Effector memory CD4-positive, alpha-beta T cell (primary cell): ENCODE measurements at places on chromosomes 4 and X.

- no peak for DNase-seq
Measured at GRCh38 chrX:57104921-57105398, 16.4 kb downstream of the SPIN2B start.

DNA sequence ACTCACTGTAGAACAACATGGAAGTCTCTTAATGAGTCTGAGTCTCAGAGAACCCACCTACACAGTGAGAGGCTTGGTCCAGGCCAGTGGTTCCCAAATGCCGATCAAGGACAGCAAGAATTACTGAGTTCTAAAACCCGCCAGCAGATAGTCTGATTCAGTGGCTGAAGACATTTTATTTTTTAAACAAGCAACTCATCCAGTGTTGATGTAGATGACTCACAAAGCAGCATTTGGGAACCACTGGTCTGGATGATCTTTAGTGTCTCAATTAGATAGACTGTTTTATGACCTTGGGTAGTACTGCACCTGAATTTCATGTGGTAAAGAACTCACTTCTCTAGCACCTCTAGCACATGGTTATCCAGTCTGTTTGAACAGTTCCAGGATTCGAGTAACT is 193.6 kb downstream of the FBXW7 start:
- no peak for DNase-seq

- DNase-seq, result no peak
Measured at GRCh38 chrX:129360175-129360574, 163.1 kb downstream of the SMARCA1 start.

GRCh38 chr4:165378398-165378744 is 437 bp upstream of the CPE start:
- no peak for DNase-seq

GRCh38 chr4:108586778-108587177 is 33.6 kb upstream of the RPL34 start:
- no peak for DNase-seq

- no peak for DNase-seq
Measured at GRCh38 chr4:120007191-120007871, 59.3 kb downstream of the MAD2L1 start.

GRCh38 chr4:56197387-56197786 is 189.9 kb downstream of the AASDH start:
- no peak for DNase-seq

GRCh38 chrX:68175562-68175961 is 257.7 kb downstream of the OPHN1 start:
- no peak for DNase-seq
